Activated T-helper 9 cell treated with anti-CD3 and anti-CD28 coated beads, Interleukin-2, amount 50 U/mL, for 16 hours (primary cell): ENCODE measurements at places on chromosomes 16 and 17.

DNA sequence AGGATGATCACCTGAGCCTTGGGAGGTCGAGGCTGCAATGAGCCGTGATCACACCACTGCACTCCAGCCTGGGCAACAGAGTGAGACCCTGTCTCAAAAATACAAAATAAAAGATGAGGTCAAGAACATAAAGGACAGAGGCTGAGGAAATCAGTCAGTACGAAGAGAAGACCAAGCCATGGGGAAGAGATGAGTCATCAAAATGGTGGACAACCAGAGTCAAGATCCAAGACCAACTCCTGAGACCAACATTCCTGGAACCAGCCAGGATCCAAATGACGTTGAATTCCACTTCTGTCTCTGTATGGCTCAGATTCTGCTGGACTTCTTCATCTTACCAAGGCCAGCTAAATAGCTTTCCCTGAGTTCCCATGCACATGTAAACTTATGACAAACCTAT, 44.8 kb upstream of the NOG start:
- DNase-seq: no peak

GRCh38 chr17:6070913-6071511, 833 bp downstream of the WSCD1 start:
- no peak for DNase-seq

- DNase-seq: no peak
Measured at GRCh38 chr16:73053364-73054124, 5.6 kb upstream of the ZFHX3 start.

GRCh38 chr16:28087140-28087660, 23.7 kb upstream of the GSG1L start:
- DNase-seq: no peak

GRCh38 chr17:74001145-74001544, 202.3 kb upstream of the RPL38 start:
- no peak for DNase-seq

DNA sequence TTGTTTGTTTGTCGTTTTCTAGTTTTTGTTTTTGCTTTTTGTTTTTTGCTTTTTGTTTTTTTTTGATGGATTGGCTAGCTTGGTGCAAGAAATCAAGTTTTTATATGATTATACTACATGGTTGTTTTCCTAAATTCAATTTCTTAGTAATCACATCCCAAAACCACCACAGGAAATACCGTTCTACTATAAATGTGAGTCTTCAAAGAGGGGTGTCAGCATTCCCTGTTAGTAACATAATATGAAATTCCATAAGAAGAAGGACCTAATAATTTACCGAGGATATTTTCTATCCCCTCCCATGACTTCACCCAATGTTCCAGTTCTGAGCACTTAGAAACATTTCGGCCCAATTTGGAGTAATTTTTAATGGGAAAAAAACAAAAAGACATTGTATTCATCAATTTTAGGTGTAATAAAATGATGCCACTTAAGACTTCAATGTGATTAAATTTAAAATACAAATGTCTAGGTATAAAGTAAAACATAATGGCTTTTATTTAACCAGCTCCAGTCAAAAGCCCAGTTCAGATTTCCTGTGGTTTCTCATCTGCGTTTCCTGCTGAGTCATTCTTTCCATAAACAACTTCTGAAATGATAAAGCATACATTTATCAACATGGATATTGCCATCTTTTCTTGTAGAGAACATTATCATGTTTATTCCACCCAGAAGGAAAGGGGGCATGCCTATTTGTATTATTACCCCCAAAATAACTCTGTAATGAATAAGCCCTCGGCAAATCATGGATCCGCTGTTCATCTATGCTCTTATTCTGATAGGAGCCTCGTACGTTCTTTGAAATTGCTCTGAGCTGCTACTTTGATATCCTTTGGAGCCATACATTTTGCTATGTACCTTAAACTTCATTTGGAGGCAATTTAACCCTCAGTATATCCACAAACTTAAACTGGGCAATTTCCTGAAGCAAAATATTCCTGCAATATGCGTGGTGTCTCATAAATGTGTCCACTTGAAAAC, 28.1 kb downstream of the HSBP1 start:
- no peak for DNase-seq

DNA sequence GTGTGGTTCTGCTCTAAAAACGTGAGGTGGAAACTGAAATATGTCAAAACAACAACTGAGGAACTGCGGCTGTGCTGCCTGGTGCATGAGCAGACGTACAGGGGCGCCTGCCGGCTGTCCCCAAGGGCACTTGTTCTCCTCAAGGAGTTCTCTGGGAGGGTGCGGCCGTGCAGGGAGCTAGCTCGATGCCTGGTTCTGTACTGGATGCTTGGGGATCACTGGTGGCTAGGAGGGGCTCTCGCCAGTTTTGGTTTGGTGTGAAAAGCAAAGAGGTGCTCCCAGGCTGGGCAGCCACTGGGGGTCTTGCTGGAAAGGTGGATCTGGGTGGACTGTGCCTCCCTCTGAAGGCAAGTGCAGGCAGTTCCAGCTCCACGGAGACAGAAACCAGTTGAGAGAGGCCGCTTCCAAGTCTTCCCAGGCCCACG, 41.9 kb upstream of the ATP2A3 start:
- DNase-seq: no peak

- no peak for DNase-seq
Measured at GRCh38 chr17:72661116-72661944, 431.2 kb downstream of the SLC39A11 start.

DNA sequence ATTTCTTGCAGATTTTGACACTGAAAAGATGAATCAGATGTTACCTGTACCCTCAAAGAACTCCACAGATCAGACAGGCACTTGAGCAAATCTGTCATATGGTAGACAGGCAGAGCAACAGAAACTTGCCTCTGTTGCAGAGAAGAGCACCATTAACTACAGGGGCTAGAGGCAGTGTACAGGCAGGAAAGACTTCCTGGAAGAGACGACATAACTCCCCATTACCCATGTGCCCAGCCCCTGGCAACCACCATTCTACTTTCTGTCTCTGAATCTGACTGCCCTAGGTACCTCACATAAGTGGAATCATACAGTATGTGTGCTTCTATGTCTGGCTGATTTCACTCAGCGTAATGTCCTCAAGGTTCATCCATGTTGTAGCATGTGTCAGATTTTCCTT, 15.5 kb downstream of the GFOD2 start:
- no peak for DNase-seq

- DNase-seq: no peak
Measured at GRCh38 chr16:66446737-66447136, 19.6 kb downstream of the BEAN1 start.

- DNase-seq: no peak
Measured at GRCh38 chr16:89097392-89097772, 3.7 kb downstream of the ACSF3 start.

DNA sequence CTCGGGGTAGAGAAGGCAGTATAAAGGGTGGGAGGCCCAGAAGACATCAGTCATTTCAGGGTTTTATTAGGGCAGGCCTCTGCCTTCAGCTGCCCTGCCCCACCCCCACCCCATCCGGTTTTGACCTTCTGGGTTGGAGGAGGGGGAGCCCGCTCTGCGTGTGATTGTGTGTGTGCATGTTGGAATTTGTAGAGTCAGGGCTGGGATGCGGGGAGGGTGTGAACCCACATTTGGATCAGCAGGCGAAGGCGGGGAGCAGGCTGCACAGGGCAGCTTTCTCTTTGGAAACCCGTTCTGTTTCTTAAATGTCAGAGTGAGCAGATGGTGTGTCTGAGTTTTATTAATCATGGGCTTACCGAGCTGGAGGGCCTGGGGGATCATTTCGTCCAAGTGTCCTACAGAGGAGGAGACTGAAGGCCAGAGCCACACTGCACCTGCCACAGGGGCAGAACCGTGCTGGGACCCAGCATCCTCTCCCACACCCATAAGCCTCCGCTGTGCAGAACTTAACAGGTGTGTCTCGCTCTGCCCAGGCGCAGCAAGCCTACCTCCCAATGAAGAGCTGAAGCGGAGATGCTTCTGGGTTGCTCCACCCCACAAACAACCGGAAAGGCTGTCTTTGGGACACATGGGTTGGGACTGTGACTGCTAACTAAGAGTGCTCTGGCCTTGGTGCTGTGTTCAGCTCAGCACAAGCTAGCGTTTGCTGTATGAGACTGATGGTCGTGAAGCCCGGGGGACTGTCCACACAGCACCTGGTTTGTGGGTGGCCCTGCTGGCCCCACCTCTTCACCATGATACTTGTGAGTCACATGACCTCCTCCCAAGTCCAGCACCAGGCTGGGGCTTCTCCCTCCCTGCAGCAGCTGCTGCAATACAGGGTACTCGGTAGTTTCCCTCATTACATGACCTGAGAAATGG, 70.9 kb upstream of the GSE1 start:
- DNase-seq: no peak

- DNase-seq: no peak
Measured at GRCh38 chr17:10031606-10032005, 126.5 kb upstream of the RCVRN start.

DNA sequence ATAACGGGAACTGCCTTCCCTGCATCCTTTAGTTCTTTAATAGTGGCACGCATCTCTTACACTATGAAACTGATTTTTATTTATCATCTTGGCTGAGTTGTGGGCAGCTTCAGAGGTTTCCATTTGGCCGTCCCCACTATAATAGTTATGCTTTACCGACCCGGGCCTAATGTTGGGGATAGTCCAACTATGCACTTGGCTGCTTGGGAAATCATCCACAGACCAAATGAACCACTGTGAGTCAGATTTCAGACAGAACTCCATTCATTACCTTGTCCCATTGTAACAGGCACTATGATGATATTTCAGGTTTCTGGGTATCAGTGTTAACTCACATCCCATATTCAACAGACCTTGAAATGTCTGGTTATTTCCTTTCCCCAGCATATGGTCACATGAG, 6.1 kb upstream of the SLFN5 start:
- no peak for DNase-seq

DNA sequence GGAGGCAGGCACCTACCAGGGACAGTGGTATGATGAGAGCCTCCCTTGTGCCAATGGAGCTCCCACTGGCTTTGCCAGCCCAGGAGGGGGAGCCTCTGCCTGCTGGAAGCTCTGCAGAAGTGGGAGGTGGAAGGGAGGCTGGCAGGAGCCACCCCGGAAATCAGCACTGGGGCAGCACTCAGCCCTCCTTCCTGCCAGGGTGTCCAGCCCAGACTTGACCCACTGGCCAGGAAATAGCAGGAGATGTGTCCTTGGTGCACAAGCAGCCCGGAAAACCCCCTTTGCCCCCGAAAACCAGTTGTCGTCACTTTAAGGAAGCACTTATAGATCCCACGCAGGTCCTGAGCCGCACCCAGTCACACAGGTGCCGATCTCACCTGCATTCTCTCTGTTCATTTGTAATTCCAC, 49.3 kb upstream of the CACNG4 start:
- DNase-seq: no peak
